ENCODE measurements at places on chromosomes 2 and 18.

DNA sequence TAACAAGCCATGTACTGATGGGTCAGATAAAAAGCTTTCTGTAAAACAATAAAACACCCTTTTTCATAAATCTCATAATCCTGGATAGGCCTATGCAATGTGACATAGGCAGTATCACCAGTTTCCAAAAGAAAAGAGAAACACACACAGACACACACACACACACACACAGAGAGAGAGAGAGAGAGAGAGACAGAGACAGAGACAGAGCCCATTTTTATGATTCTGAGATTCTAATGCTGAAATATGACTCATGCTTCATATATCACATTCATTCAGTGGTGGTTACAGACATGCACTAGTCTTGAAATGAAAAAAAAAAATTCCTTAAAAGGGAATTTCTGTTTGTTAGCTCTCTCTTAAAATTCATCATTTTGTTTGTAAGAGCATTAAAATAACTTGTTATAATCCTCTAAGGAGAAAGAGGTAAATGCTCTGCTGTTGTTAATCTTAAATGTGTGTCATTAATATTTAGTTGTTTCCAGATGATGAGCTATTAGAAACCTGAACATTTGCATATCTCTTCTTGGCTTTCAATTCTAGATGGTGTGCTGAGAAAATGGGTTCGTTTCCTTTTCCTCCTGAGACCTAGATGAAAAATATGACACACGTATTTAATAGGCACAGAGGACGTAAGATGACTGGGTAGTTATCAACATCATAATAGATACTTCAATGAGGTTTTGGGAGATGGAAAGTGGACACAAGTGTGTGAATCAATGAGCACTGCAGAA is 1598.7 kb upstream of the ACVR2A start:
- no peak for DNase-seq

- no peak for DNase-seq
Observed at GRCh38 chr2:130874512-130874911, 37.8 kb downstream of the ARHGEF4 start.

GRCh38 chr18:58800582-58800981 is 64.1 kb upstream of the ZNF532 start:
- no peak for DNase-seq

DNA sequence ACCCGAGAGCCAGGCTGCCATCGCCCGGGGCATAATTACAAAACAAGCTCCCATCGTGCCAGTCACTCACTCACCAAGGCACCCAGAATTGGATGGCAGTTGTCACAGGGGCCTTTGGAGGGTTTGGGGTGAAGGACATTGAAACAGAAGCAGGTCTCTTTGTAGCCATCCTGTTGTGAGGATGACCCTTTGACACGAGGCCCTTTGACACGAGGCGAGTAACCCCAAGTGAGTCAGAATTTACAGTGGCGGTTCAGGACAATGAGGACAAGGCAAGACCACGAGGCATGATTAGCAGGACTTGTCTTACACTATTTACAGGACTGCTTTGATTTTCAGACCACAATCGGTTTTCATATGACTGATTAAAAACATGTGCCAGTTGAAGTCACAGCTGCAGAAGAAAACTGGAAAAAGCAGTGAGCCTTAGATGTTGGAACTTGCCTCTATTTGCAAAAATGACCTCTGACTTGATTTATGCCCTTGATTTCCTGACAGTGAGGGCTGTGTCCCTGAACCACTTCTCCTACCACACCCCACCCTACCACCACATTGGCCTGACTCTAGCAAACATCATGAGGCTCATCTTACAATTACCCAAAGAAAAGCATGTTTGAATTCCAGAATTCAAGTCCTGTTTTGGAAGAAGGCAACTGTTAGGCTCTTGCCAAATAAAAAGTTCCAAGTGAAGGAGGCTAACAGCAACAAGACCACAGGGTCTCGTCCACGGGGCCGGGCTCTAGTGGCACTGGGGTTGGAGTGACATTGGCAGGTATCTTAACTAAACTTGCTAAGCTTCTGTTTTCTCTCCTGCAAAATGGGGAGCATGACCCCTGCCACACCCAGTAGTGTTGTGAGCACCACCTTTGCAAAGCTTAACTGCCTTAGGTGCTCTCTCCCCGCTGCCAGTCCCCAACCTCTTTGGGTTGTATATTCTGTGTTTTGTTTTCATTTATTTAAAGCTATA is 64.4 kb upstream of the FOSL2 start:
- no peak for DNase-seq

DNA sequence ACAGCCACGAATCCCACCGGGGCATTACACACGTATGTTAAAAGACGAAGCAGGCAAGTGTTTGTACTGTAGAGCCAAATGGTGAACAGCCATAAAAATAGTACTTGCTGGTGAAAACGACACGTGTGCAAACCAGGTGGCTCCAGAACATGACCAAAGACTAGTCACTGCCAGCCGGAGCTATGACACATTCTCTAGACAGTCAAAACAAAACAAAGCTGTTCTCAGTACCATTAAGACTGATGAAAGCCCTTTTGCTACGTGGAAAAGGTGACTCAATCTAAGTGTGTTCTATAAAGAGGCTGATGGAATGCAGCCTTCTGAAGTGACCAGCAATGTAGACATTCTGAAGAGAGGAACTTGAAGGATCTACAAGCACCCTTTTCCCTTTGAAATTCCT is 367.7 kb upstream of the NETO1 start:
- DNase-seq: no peak

- no peak for DNase-seq
Observed at GRCh38 chr18:12336887-12337286, 28.8 kb downstream of the TUBB6 start.

DNA sequence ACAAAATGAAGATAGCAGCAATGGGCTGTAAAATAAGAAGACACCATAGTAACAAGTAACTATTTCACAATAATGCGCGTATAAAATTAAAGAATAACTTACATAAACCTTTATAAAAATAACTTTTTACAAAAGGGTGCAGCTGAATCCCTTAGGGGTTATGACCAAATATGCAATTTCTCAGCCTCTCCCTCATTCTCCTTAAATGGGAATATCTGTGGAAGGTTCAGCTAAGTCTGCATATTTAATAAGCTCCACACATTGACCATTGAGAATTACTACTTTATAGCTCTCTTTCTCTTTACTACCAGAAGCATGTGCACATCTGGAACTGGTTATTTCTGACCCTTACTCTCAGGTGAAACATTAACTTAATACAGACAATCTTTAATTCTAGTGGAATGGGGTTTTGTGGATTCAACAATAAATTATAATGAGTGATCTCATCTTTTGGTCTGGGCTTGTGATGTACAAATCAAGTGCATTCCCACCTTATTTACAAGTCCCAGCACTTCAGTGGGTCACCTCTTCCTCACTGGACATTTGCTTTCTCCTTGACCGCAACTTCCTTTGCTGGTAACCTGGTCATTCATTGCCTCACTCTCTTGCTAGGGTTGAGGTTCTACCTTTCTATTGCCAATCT is 15.7 kb downstream of the ARHGAP15 start:
- DNase-seq: no peak

- DNase-seq: no peak
Observed at GRCh38 chr2:169476459-169476858, 2.8 kb upstream of the BBS5 start.

DNA sequence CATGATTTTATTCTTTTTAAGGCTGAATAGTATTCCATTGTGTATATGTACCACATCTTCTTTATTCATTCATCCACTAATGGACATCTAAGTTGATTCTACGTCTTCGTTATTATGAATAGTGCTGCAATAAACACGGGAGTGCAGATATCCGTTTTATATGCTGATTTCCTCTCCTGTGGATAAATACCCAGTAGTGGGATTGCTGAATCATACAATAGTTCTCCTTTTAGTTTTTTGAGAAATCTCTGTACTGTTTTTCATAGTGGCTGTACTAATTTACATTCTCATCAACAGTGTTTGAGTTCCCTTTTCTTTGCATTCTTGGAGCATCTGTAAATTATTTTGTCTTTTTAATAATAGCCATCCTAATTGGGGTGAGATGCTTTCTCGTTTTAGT is 114.5 kb downstream of the RGPD3 start:
- DNase-seq: no peak

DNA sequence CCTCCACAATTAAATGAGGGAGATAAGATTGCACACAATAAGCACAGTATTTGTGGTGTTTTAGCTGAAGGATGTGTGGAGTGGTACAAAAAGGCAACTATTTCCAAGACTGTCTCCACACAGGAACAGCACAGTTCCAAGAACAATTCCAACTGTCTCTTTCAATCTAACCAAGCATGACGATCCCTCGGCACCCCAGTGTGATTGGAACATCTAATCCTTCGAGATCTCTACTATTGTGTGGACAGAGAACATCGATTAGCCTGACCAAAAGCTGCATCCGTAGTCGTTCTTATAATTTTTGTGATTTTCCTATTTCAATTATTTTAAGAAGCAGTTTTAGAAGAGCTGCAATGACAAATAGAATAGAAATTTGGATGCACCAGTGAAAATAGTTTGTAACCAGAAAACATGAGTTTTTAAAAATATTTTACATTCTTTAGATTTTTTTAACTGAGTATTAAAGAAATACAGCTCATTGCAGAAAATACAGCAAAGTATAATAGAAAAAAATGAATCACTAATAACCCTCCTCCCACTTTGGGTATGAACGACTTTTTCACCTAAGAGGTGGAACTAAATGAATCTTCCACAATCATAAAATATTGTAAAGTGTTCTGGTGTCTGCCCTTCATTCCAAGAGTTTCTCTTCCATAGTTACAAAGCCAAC is 76.4 kb upstream of the CABLES1 start:
- no peak for DNase-seq
